Esophagus squamous epithelium (tissue), 5 donors: ENCODE measurements at places on chromosomes 7 and 10.

DNA sequence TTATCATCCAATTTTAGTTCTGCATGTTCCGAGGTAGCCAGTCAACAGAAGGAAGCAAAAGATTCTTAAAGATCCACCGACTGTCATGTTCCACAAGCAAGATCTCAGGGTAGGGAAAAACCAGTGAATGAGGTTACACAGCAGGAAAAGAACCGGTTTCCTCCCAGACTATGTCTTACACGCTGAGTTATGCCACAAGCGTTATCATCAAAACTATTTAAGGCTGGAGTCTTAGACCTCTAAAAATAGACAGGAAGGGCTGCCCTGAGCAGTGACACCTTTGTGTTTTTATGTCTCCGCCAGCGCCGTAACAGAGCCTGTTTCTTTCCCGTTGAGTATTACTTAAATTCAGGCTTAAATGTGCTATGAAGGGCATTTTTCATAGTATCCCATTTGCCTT lies 48.3 kb downstream of the PROSER2 start:
- no peak for DNase-seq

DNA sequence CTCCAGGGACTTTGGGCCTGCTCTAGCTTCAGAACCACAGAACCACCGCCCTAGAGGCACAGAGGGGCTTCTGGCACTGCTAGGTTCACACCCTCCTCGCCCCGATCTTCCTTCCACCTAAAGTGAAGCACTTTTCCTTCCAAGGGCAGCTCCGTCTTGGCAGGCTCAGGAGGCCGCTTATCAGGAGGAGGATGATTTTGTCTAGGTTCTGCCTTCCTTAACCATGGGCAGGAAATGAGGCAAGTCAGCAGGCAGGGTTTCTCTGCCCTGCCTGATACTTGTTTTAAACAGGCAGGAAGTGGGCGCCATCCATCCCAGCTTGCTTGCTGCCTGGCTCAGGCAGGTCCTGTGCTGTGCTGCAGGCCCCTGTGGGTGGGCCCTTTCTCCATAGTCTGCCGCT lies 8.3 kb upstream of the ATP6V0E2 start:
- DNase-seq = no peak

DNA sequence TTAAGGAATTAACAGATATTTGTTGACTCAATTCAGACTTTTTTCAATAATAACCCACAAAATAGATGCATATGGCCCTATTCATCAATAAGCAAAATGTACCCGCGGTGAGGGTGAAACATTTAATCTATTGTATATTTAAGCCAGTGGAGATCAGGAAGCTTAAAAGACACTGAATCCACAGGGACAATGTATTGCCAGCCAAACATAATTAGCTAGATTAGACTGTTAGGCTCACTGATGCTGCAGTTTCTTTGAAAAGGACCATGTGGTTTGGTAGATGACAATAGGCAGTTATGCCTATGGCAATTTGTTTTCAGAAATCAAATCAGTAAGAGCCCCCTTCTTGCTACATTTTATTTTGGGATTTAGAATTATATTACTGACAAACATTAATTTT lies 87.3 kb upstream of the PLXDC2 start:
- no peak for DNase-seq

GRCh38 chr7:77327067-77327931 lies 88.8 kb downstream of the GSAP start:
- no peak for DNase-seq

DNA sequence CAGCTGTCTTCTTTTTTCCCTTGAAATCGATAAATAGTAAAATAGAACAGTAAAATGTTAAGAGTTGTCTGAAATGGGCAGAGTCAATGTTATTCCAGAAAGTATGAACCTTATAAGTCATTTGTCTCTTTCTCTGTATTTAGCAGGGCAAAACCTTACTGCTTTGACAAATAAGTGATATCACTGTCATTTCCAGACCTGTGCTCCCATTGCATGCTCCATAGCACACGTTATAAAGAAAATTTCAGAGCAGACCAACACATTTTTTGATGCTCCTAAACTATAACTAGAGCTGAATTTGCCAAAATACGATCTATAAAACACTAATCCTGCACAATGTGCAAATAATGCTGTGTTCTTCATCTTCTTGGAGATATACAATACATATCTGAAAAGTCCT lies 1.1 kb downstream of the A1CF start:
- DNase-seq = no peak

- no peak for DNase-seq
Observed at GRCh38 chr10:132926070-132926469, 16.3 kb downstream of the CFAP46 start.
